Endothelial cell of umbilical vein (primary cell): ENCODE measurements at places on chromosomes 13 and 19.

- no peak for DNase-seq
Measured at GRCh38 chr19:38917516-38917915, 5.5 kb upstream of the CCER2 start.

GRCh38 chr13:54733639-54734038, 1705.0 kb downstream of the OLFM4 start:
- DNase-seq, result no peak

GRCh38 chr19:2798158-2798685, 12.9 kb downstream of the THOP1 start:
- DNase-seq, result no peak

DNA sequence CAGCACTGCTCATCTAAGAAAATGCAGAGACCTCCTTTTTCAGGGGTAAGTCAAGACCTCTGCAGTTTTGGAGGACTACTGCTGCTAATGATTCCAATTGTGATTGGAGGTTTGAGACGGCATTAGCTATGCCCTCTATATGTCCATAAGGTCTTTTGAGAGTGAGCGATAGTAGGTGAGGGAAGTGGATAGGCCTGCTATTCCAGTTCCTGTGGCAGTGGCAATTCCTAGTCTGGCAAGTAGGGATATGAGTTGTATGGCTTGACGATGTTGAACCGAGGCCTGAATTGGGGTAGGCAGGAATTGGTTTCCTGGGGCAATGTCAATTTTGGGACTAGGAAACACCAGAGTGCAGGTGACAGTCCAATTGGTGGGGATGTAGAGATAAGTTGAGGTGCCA, 913.1 kb upstream of the SLITRK5 start:
- no peak for DNase-seq

GRCh38 chr13:44648392-44649103, 72.4 kb upstream of the TSC22D1 start:
- peak; percentile 3 for DNase-seq

GRCh38 chr13:92407858-92408257, 818.7 kb upstream of the GPC6 start:
- no peak for DNase-seq

DNA sequence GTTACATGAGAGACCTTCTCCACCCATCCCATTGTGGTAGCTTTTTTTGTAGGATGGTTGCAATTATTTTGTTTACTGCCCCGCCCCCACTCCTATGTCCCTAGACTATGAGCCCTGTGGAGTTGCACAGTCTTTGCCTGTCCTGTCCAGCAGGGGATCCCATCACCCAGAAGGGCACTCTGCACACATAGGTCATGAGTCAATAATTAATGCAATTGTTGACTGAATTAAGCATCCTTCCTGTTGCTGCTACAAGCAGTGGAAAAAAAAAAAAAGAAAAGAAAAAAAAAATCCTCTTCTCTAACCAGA, 14.2 kb downstream of the C19orf81 start:
- no peak for DNase-seq

GRCh38 chr19:5103061-5103701, 134.3 kb downstream of the KDM4B start:
- DNase-seq, result peak; percentile 46

DNA sequence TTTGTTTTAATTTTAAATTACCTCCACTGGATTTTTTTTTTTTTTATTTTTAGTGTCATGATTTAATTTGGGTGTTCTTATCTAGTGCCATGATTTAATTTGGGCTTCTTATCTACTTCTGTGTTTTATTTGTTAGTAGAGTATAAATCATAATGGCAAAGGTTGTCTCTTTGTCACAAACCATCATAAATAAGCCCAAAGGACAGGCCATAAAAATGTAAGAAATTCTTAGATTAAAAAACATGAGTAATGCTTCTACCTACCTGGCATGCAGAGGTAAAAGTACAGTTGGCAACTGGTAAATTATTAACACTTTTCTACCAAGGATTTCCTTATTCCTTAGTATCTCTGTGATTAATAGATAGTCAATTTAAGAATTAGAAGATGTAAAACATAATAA, 55.2 kb downstream of the ERCC5 start:
- no peak for DNase-seq

GRCh38 chr13:91119643-91120042, 227.8 kb upstream of the MIR17HG start:
- DNase-seq, result no peak

- DNase-seq, result no peak
Measured at GRCh38 chr13:72185776-72186175, 318.8 kb upstream of the DACH1 start.

GRCh38 chr13:48586591-48587103, 53.8 kb upstream of the RCBTB2 start:
- DNase-seq, result peak; percentile 81

DNA sequence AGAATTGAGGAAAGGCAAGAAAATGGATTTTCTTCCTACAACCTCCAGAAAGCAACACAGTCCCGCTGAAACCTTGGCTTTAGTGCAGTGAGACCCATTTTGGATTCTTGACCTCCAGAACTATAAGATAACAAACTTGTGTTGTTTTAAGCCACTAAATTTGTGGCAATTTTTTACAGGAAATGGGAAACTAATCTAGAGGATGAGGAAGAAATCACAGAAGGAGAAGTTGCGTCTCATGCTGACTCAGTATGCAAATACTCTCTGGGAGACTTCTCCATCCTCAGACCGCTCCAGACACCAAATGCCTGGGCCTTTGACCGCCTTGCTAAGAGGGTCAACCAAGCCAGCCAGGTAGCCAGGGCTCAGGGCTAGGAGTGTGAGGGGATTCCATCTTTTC, 13.1 kb upstream of the CEACAM16 start:
- peak; percentile 63 for DNase-seq

- no peak for DNase-seq
Measured at GRCh38 chr13:78598116-78598781, 5.1 kb downstream of the POU4F1 start.

- DNase-seq, result no peak
Measured at GRCh38 chr13:76300688-76301087, 585.5 kb downstream of the KCTD12 start.

- no peak for DNase-seq
Measured at GRCh38 chr13:101711307-101712025, 259.0 kb downstream of the ITGBL1 start.

DNA sequence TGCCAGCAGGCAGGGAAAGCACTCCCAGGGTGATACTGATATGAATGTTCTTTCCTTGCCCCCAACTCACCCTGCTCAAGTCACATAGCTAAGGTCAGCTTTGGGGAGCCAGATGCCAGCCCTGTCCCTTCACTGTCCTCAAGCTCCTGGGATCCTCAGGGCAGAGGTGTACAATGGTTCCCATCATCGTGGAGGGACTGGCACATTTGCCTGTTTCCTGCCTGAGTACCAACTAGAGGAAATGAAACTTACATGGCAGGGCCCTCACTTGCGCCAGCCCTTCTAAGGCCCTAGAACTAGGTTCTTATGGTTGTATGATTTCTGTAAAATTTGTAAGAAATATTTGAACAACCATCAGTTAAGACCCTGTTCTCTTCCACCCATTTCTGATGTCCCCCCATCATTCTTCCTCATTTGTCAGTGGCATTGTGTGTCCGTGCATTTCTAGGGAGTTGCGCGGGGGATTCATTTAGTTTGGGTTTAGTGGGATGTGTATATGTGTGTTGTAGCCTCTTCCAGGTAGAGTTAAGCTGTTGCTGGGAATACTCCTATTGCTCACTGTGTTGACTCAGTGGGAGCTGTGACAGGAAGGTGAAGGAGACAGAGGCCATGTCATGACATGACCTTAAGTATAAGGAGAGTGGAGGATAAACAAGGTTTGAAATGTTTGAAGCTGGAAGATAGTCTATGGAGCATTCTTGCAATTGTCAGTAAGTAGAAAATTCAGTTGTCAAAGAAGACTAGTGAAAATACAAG, 41.3 kb upstream of the RCBTB2 start:
- no peak for DNase-seq

GRCh38 chr19:6041071-6041470, 63.1 kb upstream of the RANBP3 start:
- no peak for DNase-seq

DNA sequence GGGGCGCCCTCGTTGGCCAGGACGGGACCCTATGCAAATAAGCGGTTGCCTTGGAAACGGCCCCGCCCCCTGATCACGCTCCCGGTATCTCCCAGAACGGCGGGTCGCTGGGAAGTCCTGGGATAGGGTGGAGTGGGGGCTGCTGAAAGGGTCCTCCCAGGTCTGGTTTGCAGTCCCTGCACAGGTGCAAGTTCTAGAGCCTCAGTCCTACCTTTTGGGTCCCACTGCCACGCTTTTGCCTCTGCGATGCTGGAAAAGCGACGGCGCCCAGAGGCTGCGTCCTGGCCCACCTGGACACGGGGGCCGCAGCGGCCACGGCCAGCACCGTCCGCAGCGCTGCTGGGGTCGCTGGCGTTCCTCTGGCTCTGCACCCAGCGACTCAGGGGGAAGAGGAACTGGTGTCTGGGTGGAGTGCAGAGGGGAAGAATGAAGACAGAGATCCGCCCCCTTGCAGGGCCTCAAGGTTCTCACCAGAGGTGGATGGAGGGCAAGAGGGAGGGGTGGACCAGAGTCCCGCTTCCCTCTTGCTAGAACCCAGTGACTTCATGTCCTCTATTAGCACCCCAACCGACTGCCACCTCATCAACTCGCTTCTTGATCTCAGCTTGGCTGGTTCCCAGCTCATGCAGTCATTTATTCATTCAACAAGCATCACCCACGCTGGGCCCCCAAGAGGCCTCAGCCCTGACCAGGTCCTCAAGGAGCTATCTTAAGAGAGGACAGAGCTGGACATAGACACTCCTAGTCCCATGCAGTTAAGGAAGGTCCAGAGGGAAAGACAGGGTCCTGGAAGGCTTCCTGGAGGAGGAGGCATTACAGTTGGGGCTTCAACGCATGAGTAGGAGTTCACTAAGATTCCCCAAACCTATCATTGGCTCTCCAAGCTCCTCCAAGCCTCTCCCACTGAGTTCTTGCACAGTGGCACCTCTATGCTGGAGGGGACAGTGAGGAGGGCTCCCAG, at the start of gene LRRC25:
Gene LRRC25, minus strand, starts transcription at position 381 of the 961 bp plus-strand sequence. CDS start 659 bp downstream, outside the sequence.
- no peak for DNase-seq

GRCh38 chr19:18373892-18374629, 11.9 kb upstream of the GDF15 start:
- DNase-seq, result peak; percentile 97

GRCh38 chr13:35252536-35253205, 223.8 kb downstream of the MAB21L1 start:
- no peak for DNase-seq
